Astrocyte of the spinal cord (primary cell): ENCODE measurements at places on chromosomes 5 and 9.
A peak's percentile ranks its signal among the peaks of the same experiment; 100 is the strongest.

DNA sequence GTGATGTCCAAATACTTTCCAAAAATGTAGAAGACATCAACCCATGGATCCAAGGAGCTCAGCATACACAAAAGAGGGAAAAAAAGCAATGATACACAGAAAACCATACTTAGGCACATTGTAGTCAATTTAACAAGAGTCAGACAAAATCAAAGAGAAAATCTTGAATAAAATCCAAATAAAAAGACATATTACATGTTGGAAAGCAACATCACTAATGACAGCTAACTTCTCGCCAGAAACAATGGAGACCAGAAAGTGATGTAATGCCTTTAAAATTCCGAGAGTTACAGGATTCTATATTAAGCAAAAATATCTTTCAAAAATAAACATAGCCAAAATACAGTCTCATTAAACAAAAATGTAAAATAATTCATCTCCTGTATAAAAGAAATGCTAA lies 79.8 kb upstream of the SLCO4C1 start:
- DNase-seq = no peak

- peak; percentile 77 for DNase-seq
These were observed 281.6 kb downstream of the CRB2 start for GRCh38 chr9:123637606-123637944.

DNA sequence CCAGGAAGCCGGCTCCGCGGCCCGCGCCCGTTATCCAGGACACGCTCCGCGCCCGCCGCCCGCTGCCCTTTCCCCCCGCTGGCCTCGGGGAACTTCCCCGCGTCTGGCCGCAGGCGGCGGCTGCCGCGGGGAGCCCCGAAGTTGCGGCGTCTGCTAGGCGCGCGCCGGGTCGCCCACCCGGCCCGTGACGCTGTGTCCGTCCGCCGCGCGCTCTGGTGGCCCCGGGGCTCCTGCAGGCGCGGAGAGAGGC lies 621 bp upstream of the GCNT4 start:
- DNase-seq = no peak

DNA sequence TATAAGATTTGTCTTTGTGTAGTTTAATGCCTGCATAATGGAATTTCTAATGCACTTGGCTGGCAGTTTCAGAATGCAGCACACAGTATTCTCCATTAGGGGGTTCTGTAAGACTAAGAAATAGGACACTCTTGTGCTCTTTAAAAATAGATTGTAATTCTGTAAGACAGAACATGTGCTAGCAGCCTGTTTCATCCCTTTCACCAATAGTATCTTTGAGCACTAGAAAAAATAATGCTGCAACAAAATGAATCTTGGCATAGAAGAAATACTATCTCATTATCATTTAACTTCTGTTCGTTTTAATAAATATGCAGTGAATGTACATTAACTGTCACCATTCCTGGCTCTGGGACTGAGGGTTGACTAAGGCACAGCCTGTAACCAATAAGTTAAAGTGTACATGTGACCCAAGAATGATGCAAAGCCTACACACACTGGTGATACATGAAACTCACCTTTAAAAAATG lies 23.8 kb upstream of the ZNF622 start:
- peak; percentile 67 for DNase-seq

DNA sequence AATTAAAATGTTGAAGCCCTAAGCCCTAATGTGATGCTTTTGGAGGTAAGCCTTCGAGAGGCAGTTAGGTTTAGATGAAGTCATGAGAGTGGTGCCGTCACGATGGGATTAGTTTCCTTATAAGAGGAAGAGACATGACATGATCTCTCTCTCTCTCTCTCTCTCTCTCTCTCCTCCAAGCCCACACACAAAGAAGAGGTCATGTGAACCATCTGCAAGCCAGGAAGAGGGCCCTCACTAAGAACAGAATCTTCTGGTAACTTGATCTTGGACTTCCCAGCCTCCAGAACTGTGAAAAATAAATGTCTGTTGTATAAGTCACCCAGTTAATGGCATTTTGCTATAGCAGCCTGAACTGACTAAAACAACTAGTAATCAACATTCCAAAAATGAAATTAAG lies 175.5 kb downstream of the GNA14 start:
- no peak for DNase-seq

DNA sequence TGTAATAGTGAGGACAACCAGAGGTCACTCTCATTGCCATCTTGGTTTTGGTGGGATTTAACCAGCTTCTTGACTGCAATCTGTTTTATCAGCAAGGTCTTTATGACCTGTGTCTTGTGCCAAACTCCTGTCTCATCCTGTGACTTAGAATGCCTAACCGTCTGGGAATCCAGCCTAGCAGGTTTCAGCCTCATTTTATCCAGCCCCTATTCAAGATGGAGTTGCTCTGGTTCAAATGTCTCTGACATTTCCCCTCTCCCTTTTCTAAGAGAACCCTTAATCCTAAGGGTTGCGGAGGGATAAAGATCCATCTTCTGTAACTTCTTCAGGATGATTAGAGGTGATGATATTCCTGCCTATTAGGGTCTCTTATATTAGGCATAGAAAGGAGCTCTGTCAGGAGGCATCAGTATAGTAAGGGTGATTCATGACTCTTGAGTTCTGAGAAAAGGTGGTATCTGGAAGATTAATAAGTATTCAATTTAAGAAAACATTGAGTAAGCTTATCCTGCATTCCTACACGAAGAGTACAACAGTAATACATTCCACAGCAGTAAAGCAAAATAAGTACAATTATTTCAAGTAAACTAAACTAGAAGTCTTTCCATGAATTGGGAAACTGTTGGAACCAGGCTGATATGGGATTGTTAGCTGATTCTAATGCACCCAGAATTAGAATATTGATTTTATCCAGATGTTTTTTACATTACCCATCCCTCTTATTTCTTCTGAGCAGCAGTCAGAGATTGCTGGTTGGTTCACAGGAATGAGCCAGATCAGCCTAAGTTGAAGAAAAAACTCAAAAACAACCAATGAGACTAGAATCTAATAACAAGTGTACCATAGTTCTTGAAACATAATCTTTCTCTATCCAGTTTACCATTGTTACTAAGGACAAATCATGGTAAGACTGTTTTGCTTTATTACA lies 39.9 kb downstream of the SHC3 start:
- peak; percentile 56 for DNase-seq

DNA sequence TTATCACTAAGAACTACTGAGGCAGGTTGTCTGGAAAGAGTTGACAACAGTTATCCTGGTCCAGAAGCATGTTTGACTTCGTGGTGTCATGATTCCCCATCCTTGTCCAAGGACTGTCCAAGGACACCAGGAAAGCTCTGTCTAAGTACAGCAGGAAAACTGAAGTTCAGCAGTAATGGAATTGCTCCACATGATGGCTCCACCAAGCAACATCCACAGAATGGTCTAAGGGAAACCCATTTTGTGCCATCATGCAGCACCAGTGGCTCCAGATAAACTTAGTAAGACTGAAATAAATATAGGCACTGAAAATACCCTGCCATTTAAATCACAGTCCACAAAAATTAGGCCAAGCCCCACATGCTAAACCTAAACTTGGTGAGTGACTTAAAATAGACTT lies 192.8 kb downstream of the CDH18 start:
- peak; percentile 46 for DNase-seq

- peak; percentile 90 for DNase-seq
These were observed 304.0 kb downstream of the PJA2 start for GRCh38 chr5:109105631-109106267.

GRCh38 chr5:148910216-148910615 lies 83.8 kb downstream of the ADRB2 start:
- no peak for DNase-seq

GRCh38 chr5:180142824-180143610 lies 66.0 kb downstream of the RASGEF1C start:
- no peak for DNase-seq

GRCh38 chr9:116800885-116801284 lies 113.8 kb downstream of the TRIM32 start:
- no peak for DNase-seq

- DNase-seq = no peak
These were observed 4.7 kb downstream of the QRFP start for GRCh38 chr9:130891688-130892476.

GRCh38 chr9:1101846-1102641 lies 51.9 kb downstream of the DMRT2 start:
- no peak for DNase-seq

DNA sequence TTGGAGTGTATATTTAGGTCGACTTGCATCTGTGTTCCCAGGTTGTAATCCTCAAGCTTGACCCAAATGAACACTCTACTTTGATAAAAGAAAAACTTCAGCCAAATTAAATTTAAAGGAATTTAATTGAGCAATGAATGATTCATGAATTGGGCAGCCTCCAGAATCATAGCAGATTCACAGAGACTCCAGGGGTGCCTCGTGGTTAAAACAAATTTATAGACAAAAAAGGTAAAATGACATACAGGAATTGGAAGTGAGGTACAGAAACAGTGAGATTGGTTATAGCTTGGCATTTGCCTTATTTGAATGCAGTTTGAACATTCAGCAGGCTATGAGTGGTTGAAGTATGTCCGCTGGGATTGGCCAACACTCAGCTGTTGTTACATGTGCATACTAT lies 21.6 kb upstream of the SPATA31D4 start:
- peak; percentile 41 for DNase-seq

- DNase-seq = no peak
These were observed 634.3 kb downstream of the PDE4D start for GRCh38 chr5:59259237-59259636.

GRCh38 chr9:81621118-81621517 lies 68.2 kb downstream of the TLE1 start:
- DNase-seq = no peak

DNA sequence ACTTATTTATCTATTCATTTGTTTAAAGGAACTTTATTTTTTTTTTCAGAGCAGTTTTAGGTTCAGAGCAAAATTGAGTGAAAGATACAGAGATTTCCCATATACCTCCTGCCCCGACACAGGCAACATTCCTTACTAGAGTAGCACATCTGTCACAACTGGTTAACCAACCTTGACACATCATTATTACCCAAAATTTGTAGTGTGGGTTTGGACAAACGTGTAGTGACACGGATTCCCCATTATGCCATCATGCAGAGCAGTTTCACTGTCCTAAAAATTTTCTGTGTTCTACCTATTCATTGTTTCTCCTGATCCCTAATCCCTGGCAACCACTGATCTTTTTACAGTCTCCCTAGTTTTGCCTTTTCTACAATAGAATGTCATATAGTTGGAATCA lies 57.3 kb upstream of the LHFPL2 start:
- no peak for DNase-seq

GRCh38 chr9:35306283-35306682 lies 144.5 kb downstream of the UNC13B start:
- peak; percentile 47 for DNase-seq

DNA sequence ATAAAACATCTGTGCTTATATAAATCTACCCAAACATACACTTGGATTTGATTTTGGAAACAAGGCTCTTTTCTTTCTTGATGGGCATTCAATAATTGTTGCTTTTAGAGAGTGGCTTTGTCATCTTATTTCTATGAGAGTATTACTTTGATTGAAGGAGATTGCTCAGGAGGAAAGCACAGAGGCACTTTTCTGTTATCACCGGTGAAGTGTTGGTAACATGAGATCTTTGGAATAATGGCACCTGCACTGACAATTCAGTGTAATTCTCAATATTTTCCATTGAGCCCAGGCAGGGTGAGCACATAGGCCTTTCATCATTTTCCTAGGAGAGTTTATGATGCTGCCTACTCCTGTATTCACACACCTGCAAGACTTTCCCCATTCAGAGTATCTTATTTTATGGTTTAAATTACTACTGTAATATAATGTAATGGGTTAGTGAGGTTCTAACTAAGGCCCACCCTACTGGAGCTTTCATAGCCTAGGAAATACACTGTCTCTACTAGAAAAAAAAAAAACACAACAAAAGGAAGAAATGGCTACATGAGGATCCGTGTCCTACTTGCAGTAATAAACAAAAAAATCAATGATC lies 244.3 kb downstream of the DENND1A start:
- DNase-seq = no peak

DNA sequence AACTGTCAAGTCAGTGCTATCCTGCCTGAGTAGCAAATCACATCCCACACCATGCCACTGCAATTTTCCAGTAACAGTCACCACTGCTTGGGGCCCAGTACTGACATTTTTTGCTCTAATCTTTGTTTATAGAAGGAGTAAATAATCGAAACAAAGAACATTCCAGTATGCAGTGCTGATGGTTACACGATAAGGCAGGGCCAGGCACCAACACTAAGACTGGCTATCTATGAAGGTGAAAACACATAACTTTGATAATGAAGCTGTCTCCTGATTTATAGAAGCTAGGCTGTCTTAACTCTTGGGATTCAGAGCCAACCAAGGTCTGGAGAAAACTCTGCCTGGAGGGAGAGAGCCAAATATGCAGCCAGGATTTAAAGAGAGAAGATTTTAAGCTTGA lies 365.3 kb downstream of the BNC2 start:
- peak; percentile 52 for DNase-seq

DNA sequence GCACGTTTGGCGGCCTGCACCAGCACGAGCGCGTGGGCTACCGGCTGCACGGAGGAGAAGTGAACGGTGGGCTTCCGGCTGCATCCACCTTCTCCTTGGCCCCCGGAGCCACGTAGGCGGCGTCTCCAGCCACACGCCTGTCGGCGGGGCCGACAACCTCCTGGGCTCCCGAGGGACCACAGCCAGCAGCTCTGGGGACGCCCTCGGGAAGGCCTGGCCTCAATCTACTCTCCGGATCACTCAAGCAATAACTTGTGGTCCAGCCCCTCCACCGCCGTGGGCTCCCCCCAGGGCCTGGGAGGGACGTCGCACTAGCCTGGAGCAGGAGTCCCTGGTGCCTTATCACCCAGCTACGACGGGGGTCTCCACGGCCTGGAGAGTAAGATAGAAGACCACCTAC lies 73.7 kb downstream of the INSL6 start:
- DNase-seq = no peak

GRCh38 chr9:112015736-112016135 lies 119.1 kb downstream of the UGCG start:
- no peak for DNase-seq

GRCh38 chr5:154174091-154174490 lies 16.4 kb upstream of the GALNT10 start:
- DNase-seq = no peak

- DNase-seq = peak; percentile 91
These were observed 107.9 kb downstream of the NDUFAF2 start for GRCh38 chr5:61052882-61053281.

DNA sequence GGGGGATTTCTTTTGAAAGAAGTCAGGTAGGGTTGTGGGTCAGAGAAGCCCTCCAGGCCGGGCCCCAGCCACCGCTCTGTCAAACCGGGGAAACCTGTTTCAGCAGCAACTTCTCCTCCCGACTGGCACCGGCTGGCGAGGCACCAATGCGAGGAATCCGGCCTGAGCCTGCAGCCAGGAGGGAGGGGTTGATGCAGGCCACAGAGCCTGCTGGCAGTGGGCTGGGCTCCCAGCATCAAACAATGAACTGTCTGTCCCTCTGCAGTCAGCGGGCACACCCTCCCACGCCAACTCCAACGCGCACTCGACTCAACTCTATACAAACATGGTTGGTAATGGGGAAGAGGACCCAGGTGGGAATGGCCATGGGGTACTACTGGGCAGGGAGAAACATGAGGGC lies 12.1 kb downstream of the PCDH1 start:
- DNase-seq = no peak

- DNase-seq = no peak
These were observed 32.0 kb downstream of the UNC13B start for GRCh38 chr9:35193762-35194161.

GRCh38 chr9:78030553-78031443 lies 813 bp downstream of the GNAQ start:
- no peak for DNase-seq

- DNase-seq = no peak
These were observed 1176.9 kb upstream of the C9orf72 start for GRCh38 chr9:28750136-28750535.

- peak; percentile 50 for DNase-seq
These were observed 138.8 kb downstream of the PCSK1 start for GRCh38 chr5:96293966-96294883.

- DNase-seq = no peak
These were observed 33.8 kb downstream of the PHF2 start for GRCh38 chr9:93610206-93610605.
